ENCODE measurements at places on chromosomes 5 and 9. TPM values are rescaled to one million over a fixed set of nuclear protein-coding genes. Genes with fewer than 3 reads are reported as not detected.

Gene ZNF354C
- 0.07 TPM for total RNA-seq

Gene TICAM2
- total RNA-seq, result not detected

Gene GBGT1
- total RNA-seq, result 6.8 TPM

Gene TAF11L5
- total RNA-seq, result not detected

Gene GABRG2
- 0.73 TPM for total RNA-seq

Gene IL7R
- not detected for total RNA-seq

Gene CNTLN
- 9.0 TPM for total RNA-seq

Gene PCDHA11
- total RNA-seq, result 10.2 TPM

Gene SLC45A2
- total RNA-seq, result not detected

Gene QRFP
- total RNA-seq, result not detected

Gene TMC1
- total RNA-seq, result not detected

Gene BAAT
- total RNA-seq, result not detected

Gene LRRC19
- total RNA-seq, result not detected

Gene MYOZ3
- 8.1 TPM for total RNA-seq

Gene BBLN
- total RNA-seq, result 130 TPM

Gene SLC25A48
- 0.04 TPM for total RNA-seq

Gene LHFPL2
- total RNA-seq, result 33.1 TPM

Gene PCDHGA3
- not detected for total RNA-seq

Gene SCGB3A2
- 51.2 TPM for total RNA-seq

Gene PCDHGB6
- 1.7 TPM for total RNA-seq

Gene PCDHGA4
- not detected for total RNA-seq

Gene SPINK4
- not detected for total RNA-seq

Gene FOXD4L6
- not detected for total RNA-seq

Gene CARTPT
- not detected for total RNA-seq

Gene DOK3
- total RNA-seq, result 0.76 TPM

Gene SNCB
- 4.7 TPM for total RNA-seq

Gene ZNF474
- not detected for total RNA-seq

Gene NR3C1
- total RNA-seq, result 21.1 TPM

Gene TEX48
- total RNA-seq, result not detected

Gene LRRTM2
- not detected for total RNA-seq

Gene TNFSF8
- not detected for total RNA-seq

Gene GABRA1
- 1.4 TPM for total RNA-seq

Gene NOXA1
- total RNA-seq, result 0.78 TPM

Gene SLC22A4
- total RNA-seq, result 0.17 TPM

Gene GARNL3
- total RNA-seq, result 6.7 TPM

Gene DRD1
- 0.10 TPM for total RNA-seq

Gene PLPP1
- total RNA-seq, result 97.4 TPM

Gene CMBL
- total RNA-seq, result 5.3 TPM

Gene FTMT
- not detected for total RNA-seq

Gene GRIN3A
- total RNA-seq, result 0.04 TPM

Gene LHX6
- total RNA-seq, result 5.2 TPM

Gene FOXI1
- total RNA-seq, result 0.07 TPM

Gene RANBP17
- total RNA-seq, result 11.6 TPM

Gene CDX1
- 0.62 TPM for total RNA-seq

Gene IL9
- not detected for total RNA-seq

Gene LECT2
- total RNA-seq, result not detected

Gene CNOT6
- total RNA-seq, result 17.4 TPM

Gene RAPGEF6
- 6.1 TPM for total RNA-seq

Gene OTP
- not detected for total RNA-seq

Gene KCNMB1
- total RNA-seq, result not detected

Gene GPR21
- not detected for total RNA-seq

Gene OLFML2A
- 7.4 TPM for total RNA-seq

Gene HIGD2A
- total RNA-seq, result 232 TPM

Gene MIGA2
- 33.8 TPM for total RNA-seq

Gene GFPT2
- total RNA-seq, result 125 TPM

Gene SLCO4C1
- 1.7 TPM for total RNA-seq

Gene MLANA
- total RNA-seq, result not detected

Data from H7 (cell line).